ENCODE measurements at places on chromosomes 11 and 22.

- DNase-seq, result no peak
Observed at GRCh38 chr11:2741006-2741376, 41.2 kb upstream of the KCNQ1OT1 start.

DNA sequence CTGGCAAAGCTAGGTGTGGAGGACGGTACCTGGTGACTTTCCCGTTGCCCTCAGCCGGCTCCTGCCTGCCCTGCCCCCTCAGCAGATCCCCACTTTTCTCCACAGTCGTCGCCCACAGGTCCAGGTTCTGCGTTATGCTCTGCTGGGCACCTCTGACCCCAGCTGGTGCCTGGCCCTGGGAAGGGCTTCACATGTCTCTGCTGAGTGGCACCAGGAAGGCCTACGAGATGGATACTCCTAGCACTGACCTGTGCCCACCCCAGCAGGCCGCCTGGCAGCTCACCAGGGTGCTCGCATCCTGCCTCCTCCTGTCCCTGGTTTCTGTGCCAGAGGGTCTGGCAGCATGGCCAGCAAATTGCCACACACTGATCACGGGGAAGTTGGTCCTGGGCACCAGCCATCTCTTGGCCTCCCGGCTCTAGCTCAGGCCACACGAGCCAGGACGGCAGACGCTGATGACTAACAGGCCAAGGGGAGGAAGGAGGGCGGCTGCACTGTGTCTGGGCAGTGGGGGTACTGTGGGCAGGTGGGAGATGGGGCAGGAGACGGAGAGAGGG is 13.8 kb downstream of the CARS1 start:
- DNase-seq, result no peak

DNA sequence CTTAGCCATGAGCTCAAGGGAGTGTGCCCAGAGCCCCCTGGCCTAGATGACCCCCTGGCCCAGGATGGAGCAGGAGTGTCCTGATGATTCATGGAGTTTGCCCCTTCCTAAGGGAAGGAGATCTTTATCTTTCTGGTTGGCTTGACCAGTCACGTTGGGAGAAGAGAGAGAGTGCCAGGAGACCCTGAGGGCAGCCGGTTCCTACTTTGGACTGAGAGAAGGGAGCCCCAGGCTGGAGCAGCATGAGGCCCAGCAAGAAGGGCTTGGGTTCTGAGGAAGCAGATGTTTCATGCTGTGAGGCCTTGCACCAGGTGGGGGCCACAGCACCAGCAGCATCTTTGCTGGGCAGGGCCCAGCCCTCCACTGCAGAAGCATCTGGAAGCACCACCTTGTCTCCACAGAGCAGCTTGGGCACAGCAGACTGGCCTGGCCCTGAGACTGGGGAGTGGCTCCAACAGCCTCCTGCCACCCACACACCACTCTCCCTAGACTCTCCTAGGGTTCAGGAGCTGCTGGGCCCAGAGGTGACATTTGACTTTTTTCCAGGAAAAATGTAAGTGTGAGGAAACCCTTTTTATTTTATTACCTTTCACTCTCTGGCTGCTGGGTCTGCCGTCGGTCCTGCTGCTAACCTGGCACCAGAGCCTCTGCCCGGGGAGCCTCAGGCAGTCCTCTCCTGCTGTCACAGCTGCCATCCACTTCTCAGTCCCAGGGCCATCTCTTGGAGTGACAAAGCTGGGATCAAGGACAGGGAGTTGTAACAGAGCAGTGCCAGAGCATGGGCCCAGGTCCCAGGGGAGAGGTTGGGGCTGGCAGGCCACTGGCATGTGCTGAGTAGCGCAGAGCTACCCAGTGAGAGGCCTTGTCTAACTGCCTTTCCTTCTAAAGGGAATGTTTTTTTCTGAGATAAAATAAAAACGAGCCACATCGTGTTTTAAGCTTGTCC is 14.3 kb downstream of the ADORA2A start:
- DNase-seq, result no peak

DNA sequence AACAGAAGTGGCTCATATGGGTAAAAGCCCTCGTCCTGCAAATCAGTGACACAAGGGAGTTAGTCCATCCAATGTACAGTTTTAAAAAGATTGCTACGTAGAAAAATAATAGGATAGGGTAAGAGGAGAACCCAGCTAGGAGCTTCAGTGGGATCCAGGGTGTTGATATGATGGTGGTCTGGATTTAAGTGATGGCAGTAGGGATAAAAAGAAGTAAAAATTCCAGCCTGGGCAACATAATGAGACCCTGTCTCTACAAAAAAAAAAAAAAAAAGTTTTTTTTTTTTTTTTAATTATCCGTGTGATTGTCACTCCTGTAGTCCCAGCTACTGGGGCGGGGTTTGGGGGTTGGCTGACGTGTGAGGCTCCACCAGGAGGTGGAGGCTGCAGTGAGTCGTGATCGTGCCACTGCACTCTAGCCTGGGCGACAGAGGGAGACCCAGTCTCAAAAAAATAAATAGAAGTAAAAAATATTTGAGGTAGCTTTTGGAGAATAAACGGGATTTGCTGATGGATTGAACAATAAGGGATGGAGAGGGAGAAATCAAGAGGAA is 7.0 kb upstream of the L3MBTL2 start:
- DNase-seq, result no peak

DNA sequence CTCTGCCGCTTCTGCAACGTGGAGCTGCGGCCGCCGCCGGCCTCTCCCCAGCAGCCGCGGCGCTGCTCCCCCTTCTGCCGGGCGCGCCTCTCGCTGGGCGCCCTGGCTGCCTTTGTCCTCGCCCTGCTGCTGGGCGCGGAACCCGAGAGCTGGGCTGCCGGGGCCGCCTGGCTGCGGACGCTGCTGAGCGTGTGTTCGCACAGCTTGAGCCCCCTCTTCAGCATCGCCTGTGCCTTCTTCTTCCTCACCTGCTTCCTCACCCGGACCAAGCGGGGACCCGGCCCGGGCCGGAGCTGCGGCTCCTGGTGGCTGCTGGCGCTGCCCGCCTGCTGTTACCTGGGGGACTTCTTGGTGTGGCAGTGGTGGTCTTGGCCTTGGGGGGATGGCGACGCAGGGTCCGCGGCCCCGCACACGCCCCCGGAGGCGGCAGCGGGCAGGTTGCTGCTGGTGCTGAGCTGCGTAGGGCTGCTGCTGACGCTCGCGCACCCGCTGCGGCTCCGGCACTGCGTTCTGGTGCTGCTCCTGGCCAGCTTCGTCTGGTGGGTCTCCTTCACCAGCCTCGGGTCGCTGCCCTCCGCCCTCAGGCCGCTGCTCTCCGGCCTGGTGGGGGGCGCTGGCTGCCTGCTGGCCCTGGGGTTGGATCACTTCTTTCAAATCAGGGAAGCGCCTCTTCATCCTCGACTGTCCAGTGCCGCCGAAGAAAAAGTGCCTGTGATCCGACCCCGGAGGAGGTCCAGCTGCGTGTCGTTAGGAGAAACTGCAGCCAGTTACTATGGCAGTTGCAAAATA is 816 bp downstream of the PDE3B start:
- no peak for DNase-seq

GRCh38 chr11:45982656-45983470 is 60.4 kb downstream of the LARGE2 start:
- peak; percentile 47 for DNase-seq

DNA sequence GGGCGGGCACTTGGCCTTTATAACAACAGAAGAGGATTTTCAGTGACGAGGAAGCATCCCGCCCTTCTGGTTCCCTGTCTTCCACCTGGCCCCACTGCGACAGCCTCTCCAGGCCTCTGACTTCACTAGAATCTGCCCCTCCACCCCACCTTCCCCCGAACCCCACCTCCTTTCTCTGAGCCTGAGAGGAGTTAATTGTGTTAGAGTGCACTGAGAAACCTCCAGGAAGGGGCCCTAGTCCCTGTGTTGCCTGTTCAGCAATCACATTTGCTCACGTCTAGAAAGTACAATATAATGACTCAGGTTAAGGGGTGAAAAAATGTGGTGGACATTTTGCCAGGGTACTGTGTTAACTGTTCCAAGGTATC is 38.8 kb downstream of the PTPRJ start:
- no peak for DNase-seq

DNA sequence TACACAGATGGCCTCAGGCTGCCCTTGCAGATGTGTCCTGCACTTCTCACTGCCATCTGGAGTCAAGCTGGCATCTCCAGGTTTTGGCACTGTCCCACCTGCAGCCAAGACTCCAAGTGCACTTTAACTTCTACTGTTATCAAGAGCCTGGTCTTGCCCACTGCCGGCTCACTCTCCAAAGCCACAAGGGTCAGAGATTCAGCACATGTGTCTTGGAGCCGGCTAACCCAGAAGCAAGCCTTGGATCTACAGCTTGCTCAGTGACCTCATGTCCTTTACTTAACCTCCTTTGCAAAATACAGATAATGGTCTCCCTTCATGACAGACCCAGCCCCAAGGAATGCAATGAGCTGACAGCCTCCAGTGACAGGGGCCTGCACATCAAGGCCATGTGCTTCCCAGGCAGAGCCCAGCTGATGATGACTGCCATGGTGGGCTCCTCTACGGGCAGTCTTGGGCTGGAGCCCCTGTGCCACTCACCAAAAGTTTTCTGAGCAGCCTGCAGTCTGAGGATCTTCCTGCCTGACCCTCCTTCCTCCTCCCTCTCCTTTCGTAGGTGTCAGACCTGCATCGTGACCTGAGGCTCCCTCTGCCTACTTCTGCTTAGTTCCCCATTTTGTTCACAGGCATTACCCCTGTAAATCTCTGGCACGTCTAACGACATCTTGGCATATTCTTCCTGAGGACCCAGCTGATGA is 9.0 kb downstream of the TP53AIP1 start:
- no peak for DNase-seq

- DNase-seq, result no peak
Observed at GRCh38 chr11:95058621-95059020, 8.1 kb upstream of the SRSF8 start.

- DNase-seq, result no peak
Observed at GRCh38 chr11:1520663-1521267, 34.2 kb upstream of the MOB2 start.

- no peak for DNase-seq
Observed at GRCh38 chr11:77753230-77753629, 67.3 kb downstream of the RSF1 start.

DNA sequence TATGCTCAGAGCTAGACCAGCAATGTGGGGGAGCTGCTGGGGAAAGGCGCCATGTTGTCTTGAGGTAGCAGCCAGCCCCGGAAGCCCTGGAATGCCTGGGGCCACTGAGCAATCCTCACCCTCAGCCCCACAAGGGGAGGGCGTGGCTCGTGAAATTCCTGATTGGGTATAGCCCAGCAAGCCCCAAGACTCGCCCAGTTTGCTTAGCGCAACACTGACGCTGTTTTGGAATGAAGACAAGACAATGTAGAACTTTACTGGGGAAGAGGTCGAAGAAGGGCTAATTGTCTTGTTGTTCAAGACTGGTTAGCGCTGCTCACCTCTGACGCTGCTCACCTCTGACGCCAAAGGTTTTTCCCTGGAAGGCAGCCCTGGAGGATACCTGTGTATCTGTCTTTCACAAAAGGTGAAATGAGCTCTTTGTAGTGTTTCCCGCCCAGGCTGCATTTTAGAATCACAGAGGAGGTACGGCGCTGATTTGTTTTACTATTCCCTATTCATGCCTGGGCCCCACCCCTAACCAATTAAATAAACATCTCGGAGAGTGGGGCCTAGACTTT is 47.6 kb downstream of the ST3GAL4 start:
- DNase-seq, result no peak

- DNase-seq, result no peak
Observed at GRCh38 chr11:95845167-95845566, 54.9 kb downstream of the CEP57 start.

GRCh38 chr11:102882389-102883024 is 7.7 kb upstream of the MMP12 start:
- DNase-seq, result no peak

- DNase-seq, result no peak
Observed at GRCh38 chr22:22201930-22202343, 42.6 kb upstream of the VPREB1 start.

DNA sequence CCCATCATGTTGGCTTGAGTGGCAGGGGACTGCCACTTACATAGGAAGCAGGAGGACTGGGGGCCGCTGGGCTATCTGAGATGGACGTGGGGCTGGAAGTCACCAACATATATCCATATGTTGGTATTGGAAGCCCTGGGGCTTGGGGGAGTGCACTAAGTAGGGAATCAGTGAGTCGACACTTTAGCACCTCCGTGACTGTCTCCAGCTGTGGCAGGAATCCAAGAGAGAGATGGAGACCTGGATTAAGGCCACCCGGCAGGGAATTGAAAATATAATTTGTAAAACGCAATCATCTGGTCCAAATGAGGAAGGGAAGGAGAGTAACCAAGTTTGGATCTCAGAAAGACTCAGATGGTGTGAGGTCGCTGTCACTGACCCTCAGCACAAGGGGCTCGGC is 68.4 kb downstream of the ELFN2 start:
- DNase-seq, result no peak

DNA sequence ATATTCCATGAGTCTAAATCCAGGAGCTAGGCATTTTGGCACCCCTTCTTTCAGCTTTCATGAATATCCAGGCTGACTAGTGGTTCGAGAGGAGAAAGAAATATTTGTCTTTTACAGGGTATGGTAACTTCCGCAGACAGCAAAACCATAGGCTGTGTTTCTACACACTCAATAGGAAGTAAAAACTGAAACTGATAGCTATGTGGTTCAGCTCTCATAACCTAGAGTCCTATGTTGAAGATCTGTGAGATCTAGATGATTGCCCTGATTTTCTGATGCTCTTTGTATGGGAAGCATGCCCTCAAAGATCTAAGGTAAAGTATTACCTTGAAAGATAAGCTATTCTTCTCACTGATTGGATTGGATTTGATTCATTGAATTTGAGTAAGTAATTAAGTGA is 118.3 kb downstream of the CD44 start:
- no peak for DNase-seq

DNA sequence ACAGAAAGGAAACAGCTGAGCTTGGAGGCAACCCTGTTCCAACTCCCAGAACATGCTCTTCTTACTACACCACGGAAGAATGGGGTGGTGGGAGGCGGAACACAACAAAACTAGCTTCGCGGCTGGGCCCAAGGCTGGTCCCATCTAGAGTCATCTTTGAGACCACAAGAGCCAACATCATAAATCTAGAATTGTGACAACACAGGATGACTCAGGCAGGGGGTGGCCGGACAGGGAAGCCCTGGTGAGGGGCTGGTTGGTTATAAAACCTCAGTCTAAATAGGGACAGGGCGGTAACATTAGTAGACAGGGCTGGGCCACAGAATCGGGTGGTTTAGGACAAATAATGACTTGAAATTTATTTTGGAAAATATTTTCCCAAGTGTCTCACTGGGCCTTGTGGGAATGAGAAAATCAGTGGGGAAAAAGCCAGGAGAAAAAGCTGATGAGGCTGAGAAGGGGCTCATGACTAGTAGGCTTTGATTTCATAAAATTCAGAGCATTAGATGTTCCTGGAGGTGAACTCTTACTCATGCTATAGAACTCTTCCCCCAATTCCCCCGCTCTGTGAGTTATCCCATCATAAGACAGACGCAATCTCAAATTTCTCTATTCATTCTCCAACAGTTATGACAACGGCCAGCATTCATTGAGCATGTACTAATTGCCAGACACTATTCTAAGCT is 151.8 kb upstream of the TIMP3 start:
- no peak for DNase-seq

- DNase-seq, result no peak
Observed at GRCh38 chr11:19917069-19917468, 204.4 kb downstream of the NAV2 start.

DNA sequence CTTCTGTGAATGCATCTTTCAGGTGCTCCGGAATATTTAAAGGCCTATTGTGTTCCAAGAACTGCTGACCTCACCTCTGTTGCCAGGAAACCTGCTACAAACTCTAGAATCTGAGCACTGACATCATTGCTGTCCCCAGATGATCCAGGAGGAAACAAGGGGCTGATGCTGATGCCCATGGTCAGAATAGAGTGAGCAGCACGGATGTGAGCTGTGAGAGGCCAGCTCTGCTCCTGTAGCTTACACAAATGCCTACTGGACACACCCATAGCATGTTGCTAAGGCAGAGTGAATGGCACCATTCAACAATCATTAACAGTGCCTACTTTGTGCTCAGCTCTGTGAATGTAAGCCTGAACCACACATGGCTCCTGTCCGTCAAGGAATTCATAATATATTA is 276.7 kb upstream of the API5 start:
- no peak for DNase-seq
